AG09319 (cell line): ENCODE measurements at places on chromosomes 5 and 9.
A peak's percentile ranks its signal among the peaks of the same experiment; 100 is the strongest.

GRCh38 chr5:104817127-104817526, 1254.5 kb upstream of the NUDT12 start:
- no peak for DNase-seq

DNA sequence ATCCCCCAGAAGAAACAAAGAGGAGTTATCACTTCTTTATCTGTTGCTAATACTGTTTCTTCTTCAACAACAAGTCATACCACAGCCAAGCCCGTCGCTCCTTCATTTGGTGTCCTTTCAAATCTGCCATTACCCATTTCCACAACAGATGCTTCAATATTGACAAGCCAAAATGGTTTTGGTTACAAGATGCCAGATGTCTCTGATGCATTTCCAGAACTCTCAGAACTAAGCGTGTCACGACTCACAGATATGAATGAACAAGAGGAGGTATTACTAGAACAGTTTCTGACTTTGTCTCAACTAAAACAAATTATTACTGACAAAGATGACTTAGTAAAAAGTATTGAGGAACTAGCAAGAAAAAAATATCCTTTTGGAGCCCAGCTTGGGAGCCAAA, 16.0 kb upstream of the HAND1 start:
- DNase-seq, result no peak

DNA sequence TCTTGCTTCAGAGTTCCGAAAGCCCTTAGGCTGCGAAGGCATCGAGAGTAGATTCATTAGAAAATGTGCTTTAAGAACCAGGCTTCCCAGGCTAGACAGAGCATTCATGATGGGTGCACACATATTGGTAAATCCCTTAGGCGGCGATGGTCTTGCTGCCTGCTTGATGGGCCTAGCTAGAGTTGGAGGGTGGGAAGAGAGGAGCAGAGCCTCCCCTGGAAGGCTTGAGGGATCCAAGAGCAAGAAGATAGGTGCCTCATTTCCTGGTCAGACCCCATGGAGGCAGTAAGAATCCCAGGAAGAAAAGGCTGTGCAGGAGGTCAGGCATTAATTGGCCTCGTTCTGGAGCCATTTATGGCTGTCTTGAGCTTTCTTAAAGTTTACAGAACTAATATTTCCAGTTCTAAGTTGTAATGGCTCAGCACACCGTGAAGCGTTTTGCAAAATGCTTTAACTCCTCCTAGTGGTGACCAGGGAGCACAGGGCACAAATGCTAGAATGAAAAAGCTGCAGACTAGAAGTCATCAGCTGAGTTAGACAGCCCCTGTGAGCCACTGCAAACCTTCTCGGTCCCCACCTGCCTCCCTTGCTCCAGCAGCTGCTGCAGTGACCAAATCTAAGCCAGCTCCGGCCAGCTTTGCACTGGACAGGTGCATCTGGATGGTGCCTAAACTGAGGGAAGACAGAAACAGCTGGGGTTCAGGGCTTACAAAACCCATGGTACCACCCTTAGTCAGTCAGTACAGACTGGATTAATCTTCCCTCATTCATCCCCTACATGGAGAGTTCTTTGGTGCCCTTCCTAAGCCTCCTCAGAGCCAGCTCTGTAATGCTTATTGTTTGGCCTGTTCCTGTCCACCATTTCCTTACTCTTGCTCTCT, 14.7 kb downstream of the SLC45A2 start:
- peak; percentile 36 for DNase-seq

GRCh38 chr5:103327451-103327850, 68.9 kb downstream of the MACIR start:
- DNase-seq, result no peak

- DNase-seq, result no peak
These were observed 532.2 kb upstream of the SGCD start for GRCh38 chr5:155794795-155795194.

DNA sequence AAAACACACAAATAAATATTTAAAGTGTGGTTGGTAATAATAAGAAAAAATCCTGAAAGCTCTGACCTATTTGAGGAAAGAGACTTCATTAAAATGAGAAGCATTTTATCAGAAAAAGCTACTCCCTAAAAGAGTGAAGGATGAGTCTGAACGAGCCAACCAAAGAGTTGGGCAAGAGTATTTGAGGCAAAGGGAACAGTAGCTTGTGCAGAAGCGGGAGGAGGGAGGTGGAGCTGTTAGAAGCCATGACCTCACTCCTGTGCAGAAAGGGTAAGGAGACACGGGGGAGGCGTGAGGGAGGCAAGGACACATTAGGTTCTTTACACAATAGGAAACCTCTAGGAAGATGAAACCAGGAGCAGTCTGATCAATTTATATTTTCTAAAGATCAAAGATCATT, 29.4 kb downstream of the SH3RF2 start:
- no peak for DNase-seq

DNA sequence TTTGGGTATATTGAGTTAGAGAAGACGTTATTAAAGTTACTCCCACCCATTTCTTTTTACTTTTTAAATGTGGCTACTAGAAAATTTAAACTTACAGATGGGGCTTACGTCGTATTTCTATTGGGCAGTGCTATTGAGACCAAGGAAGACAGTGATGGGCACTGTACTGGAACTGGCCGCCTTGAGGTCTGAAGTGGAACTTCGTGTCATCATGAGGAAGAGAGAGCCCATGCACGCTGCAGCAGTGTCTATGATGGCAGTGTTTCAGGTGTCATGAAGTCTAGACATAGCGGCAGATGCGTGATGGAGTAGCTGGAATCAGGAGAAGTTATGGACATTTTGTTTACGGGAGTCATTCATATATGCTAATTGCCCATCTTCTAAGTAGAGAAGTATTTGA, 143.7 kb downstream of the LRRC70 start:
- DNase-seq, result no peak

GRCh38 chr9:3585606-3586005, 59.8 kb upstream of the RFX3 start:
- no peak for DNase-seq

DNA sequence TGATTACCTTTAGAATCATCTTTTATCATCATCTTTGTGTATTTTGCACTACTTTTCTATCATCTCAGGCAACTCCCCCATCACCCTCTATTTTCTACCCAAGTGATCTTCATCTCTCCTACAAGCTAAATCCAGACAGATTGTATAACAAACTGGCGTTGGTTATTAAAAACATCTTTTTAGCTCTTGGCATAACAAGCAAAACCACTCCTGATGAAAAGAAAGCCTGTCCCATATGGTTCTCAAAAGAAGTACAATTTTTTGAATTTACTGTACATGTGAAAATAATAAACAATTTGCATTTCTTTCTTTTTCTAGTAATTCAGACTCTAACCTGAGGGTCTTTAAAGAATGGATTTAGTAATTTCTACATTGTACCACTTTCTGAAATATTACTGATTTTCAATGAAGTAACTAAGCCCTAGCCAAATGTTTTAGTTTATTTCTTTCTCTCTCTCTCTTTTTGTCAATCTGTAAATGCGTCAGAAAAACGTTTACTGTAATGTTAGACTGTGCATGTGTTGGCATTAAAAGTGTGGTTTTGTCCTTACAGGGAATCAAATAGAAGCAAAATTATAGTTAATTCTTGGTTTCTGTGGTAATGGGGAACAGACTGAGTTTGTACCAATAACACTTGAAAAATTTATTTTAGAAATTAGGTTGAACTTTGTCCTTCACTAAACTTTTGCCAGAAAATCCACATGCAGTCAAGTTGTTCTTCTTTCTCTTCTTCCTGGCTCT, 52.5 kb upstream of the RPS23 start:
- no peak for DNase-seq

GRCh38 chr5:173477345-173478040, 139.0 kb downstream of the BOD1 start:
- peak; percentile 28 for DNase-seq

DNA sequence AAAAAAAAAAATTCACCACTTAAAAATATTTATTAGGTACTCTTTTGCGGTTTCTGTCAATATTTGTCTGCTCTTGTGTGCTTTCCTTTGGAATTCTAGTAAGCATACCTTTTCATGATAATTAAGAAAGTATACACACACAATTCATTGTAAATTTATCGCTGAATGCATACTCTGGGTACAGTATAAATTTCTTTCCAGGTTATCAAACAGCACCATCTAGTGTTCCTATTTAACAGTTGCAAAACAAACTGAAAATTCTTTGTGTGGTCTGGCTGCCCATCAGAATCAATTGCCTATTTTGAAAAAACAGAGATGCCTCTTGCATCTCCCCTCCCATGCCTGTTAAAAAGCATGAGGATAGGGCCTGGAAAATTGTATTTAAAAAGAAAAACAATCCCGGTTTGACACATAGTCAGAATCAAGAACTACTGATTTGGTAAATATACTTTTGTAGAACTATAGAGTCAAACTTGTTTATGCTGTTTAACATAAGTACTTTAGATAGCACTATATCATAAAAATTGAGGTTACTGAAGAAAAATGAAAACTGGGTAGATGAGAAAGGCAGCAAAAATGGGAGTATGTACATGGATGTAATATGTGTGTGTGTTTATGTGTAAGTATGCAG, 16.2 kb downstream of the PGGT1B start:
- DNase-seq, result no peak

DNA sequence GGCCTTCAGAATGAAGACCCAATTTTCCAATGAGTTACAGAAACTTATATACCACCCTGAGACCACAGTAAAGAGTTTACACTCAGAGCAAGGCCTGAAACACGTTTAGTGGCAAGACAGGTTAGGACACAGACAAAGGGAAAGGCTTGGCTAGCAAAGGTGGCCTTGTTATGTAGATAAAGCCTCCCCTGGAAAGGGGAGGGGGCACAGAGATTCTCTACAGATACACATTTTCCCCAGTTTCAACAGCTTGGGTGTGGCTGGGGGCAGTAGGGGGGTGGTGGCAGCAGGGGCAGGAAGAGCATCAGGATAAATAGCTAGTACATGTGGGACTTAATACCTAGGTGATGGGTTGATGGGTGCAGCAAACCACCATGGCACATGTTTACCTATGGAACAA, 51.9 kb upstream of the PPP1R2B start:
- no peak for DNase-seq

- DNase-seq, result no peak
These were observed 136.3 kb downstream of the TMEM232 start for GRCh38 chr5:110590187-110590586.

DNA sequence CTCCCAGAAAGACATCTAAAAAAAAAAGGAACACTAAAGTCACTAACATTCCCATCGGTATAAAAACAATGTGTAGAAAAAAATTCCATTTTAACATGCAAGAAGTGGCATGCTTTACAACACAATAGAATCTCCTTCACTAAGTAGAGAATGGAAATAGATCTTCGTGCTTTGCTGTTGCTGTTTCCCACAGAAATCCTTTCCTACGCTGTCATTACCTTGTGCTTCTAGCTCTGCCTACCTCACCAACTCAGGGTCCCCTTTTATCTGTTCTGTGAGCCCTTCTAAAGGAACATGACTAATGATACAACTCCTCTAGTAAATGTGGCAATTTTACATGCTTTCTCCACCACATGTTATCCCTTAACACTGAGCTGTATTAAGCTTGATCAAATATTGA, 202.9 kb downstream of the MCTP1 start:
- no peak for DNase-seq

GRCh38 chr9:129667378-129667777, 1.9 kb downstream of the PRRX2 start:
- no peak for DNase-seq

DNA sequence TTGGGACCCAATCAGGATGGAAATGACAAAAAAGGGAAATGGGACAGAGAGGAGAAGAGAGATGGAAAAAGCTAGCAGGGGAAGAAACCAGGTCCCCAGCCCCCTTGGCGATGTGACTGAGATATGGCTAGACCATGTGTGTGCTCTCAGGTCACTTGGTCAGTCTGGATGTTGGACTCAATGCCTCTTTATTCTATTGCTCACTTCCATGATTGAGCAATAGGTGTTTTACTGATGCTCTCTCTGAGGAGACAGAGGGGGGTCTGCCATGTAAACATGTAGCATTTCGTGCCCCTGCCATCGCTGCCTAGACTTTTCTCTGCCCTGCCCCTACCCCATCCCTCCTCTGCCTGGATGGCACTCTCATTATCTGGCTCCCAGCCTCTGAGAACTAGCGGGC, 150.6 kb downstream of the DROSHA start:
- DNase-seq, result no peak

GRCh38 chr5:68041293-68041692, 174.3 kb upstream of the PIK3R1 start:
- no peak for DNase-seq

DNA sequence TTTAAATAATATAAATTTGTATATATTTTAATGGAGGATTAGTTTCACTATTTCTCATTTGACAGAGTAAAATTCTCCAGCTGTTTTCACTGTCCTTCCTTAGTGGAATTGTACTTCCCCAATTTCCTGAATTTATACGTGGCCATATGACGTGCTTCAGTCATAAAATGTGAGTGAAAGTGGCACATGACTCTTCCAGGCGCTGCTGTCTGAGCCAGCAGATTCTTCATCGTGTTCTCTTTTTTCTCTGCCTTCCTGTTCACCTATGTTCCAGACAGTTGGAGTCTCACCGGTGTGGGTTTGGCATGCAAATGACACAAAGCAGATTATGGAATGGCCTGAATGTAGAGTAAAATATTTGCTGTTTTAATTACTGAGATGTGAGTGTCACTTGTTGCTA, 684.1 kb downstream of the SEMA5A start:
- no peak for DNase-seq

DNA sequence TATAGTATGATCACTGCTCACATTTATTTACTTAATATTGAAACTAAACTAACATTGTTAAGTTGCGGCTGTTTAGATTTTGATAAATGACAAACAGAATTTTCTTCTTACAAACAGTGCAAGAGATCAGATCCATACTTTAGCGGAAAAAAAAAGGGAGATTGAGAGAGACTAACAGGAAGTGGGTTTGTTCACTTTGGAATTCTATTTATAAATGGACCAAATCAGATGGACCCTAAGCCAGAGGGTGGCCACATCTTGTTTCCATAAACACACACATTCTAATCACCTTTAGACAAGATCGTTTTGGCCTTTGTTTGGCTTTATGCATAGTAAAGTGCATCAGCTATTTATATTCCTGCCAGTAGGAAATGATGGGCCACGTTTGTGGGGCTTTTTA, 381.4 kb upstream of the CD180 start:
- no peak for DNase-seq

- no peak for DNase-seq
These were observed 133.0 kb upstream of the TMEM161B start for GRCh38 chr5:88401686-88402085.

- DNase-seq, result peak; percentile 38
These were observed 197.6 kb downstream of the DRD1 start for GRCh38 chr5:175246242-175246888.

DNA sequence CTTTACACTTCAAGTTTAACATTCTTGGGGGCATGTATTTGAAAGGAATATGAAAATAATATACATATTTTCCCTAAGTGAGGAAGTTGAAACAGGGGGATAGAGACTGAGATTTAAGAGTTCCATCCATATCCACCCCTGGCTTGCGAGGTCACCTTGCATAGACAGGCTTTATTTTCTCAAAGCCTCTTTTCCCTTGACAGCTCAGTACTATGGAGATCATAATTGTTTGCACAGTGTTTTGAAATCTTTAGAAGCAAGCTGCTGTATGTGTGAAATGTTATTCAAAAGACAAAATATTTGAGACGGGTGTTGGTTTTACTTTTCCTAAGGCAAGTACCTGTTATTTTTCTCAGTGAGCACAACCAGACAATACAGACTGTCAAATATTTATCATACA, 163.1 kb downstream of the LRRC70 start:
- DNase-seq, result no peak
